ENCODE measurements at places on chromosomes 6 and 20. TPM values are rescaled to one million over a fixed set of nuclear protein-coding genes. Genes with fewer than 3 reads are reported as not detected.

Gene AVP
- total RNA-seq, result not detected

Gene ZNF391
- 16.5 TPM for total RNA-seq

Gene EPPIN
- not detected for total RNA-seq

GRCh38 chr6:69138148-69138547, 503.1 kb downstream of the ADGRB3 start:
- no peaks in the 10 kb centered on the region for H3K4me1 ChIP-seq
- H3K36me3 ChIP-seq, result no peaks in the 10 kb centered on the region
- H3K27ac ChIP-seq, result no peak overlapping the region
- no peak for DNase-seq
- no peak overlapping the region for H3K4me3 ChIP-seq
- no peaks in the 10 kb centered on the region for H3K27me3 ChIP-seq

GRCh38 chr6:125528621-125529041, 220.8 kb upstream of the HEY2 start:
- H3K4me3 ChIP-seq, result peak overlapping the region; percentile 20
- peak; percentile 88 for DNase-seq
- no peaks in the 10 kb centered on the region for H3K36me3 ChIP-seq
- peaks cover 39% of the 10 kb centered on the region for H3K4me1 ChIP-seq

DNA sequence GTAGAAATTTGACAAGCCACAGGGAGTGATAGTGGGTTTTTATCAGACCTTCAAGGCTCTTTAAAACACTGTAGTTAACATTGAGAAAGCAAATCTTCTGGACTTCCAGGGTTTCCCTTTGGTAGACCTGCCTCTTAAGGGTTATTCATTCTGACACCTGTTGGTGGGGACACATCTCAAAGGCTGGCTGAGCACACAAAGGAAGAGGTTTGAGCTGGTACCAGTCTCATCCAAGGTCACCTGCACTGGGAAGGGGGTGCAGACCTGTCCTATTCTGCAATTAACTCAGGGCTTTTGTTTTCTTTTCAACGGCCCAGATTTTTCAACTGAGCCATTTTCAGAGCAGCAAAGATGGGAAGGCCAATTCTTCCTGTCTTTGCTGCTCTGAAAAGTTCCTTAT, 45.6 kb downstream of the EDN1 start:
- DNase-seq, result no peak
- peaks cover 12% of the 10 kb centered on the region for H3K4me1 ChIP-seq
- H3K27ac ChIP-seq, result no peak overlapping the region
- no peaks in the 10 kb centered on the region for H3K27me3 ChIP-seq
- H3K4me3 ChIP-seq, result no peak overlapping the region

DNA sequence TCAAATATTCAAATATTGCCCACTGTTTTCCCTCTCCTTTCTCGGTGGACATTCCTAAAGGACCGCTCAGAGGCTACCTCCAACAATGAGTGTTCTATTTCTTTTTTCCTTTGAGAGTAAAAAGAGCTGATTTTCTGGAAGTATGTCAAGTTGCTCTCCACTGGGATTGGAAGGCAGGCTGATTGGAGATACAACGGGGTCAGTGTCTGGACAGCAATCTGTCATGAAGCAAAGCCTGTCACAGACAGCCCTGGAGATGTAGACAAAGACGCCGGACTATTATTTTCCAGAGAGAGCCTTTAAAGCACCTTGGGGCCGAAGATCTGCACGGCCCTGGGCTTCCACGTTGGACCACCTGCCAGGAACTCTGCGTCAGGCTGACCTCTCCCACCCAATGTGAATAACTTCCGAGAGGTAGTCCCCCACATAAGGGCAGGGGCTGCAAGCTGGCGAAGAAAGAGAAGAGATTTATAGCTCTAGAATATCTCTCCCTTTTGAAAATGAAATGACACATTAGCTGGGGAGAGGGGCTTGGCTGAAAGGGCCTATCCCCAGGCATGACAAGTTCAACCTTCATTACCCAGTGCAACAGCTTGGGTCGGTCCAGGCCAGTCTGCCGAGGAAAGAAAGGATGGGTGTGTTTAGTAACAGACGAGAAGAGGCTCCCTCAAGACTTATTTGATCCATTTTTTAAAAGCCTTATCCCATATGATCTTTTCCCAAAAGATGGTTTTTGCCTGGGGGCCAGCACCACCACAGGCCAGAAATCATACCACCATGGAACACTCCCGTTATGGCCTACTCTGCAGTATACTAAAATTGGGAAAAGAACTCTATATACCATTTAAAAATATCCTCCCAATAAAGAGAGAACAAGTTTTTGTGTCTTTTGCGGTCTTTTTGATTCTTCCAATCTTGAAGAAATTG, 131.1 kb downstream of the OLIG3 start:
- H3K4me3 ChIP-seq, result no peak overlapping the region
- H3K4me1 ChIP-seq, result peaks cover 15% of the 10 kb centered on the region

DNA sequence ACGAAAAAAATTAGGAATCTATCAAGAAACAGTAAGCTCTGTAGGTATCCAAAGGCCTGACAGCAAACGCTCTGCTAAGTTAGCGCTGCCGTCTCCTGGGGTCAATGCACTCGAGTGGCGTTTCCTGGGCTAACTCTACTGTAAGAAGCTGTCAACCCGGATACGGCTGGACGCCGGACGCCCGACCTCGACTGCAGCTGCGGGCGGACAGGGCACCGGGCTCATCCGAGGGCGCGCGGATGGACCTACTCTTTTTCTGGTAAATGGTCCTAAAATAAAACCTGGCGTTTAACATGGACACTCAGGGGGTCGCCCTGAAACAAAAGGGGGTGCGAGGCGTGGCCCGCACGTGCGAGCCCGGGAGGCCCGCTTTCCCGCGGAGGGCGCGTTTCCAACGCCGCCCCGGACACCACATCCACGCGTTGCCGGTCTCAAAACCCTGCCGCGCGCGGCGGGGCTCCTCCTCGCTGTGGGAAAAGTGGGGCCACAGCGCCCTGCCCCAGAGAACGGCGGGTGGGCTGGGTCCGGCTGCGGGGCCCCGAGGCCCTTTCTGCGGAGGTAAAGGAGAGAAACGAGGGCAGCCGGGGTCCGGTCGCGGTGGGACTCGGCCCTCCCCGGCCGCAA, 537 bp downstream of the TCP1 start:
- H3K4me1 ChIP-seq, result peaks cover 22% of the 10 kb centered on the region
- H3K36me3 ChIP-seq, result peaks cover 52% of the 10 kb centered on the region
- peak overlapping the region; percentile 76 for H3K27ac ChIP-seq
- peak overlapping the region; percentile 99 for H3K4me3 ChIP-seq
- DNase-seq, result peak; percentile 60

GRCh38 chr20:43331906-43332305, 125.8 kb upstream of the SRSF6 start:
- no peak for DNase-seq
- no peaks in the 10 kb centered on the region for H3K36me3 ChIP-seq
- H3K27me3 ChIP-seq, result no peaks in the 10 kb centered on the region
- H3K4me3 ChIP-seq, result no peak overlapping the region
- no peak overlapping the region for H3K27ac ChIP-seq

DNA sequence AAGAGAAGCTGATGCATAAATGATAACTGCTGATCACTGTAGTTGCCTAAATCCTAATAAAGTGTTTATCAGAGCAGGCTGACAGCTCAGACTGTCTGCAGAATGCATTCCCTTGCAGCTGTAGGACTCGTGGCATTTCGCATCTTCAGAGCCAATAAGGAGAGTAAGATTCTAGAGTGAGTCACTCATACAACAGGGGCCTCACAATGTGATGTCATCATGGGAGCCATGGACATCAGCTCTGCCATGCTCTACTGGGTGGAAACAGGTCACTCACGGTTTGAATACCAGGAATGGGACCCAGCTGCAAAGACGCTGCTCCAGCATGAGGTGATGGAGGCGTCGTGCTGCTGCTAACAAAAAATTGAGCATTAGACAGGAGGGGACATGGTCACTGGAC, 7.4 kb downstream of the FAM209B start:
- no peak overlapping the region for H3K4me3 ChIP-seq
- H3K4me1 ChIP-seq, result no peaks in the 10 kb centered on the region
- DNase-seq, result no peak
- H3K27me3 ChIP-seq, result no peaks in the 10 kb centered on the region

DNA sequence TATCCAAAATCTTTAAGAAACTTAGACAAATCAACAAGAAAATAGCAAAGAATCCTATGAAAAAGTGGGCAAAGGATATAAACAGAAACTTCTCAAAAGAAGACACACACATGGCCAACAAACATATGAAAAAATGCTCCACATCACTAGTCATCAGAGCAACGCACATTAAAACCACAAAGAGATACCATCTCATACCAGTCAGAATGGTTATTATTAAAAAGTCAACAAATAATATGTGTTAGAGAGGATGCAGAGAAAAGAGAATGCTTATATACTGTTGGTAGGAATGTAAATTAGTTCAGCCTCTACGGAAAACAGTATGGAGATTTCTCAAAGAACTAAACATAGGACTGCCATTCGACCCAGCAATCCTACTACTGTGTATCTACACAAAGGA, 212.0 kb upstream of the DTNBP1 start:
- DNase-seq, result no peak
- no peak overlapping the region for H3K4me3 ChIP-seq
- H3K27me3 ChIP-seq, result no peaks in the 10 kb centered on the region
- H3K36me3 ChIP-seq, result no peaks in the 10 kb centered on the region
- H3K27ac ChIP-seq, result no peak overlapping the region

DNA sequence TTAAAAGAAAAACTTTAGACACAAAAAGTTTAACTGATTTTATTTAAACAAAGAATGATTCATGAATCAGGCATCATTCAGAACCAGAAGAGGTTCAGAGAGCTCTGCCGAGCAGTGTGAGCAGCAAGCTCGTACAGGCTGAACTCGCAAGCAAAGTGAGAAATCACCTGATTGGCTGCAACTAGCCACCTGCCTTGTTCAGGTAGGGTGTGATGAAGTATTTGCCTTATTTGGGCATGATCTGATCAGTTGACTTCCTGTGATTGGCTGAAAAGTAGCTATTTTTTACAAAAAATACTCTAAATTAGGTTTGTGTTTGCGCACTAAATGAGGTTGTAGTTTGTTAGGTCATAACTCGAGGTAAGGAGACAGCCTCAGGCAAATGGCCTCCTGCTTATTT, 80.7 kb downstream of the HIVEP1 start:
- H3K4me3 ChIP-seq, result no peak overlapping the region
- peaks cover 9% of the 10 kb centered on the region for H3K36me3 ChIP-seq
- peaks cover 4% of the 10 kb centered on the region for H3K4me1 ChIP-seq
- H3K27me3 ChIP-seq, result no peaks in the 10 kb centered on the region

DNA sequence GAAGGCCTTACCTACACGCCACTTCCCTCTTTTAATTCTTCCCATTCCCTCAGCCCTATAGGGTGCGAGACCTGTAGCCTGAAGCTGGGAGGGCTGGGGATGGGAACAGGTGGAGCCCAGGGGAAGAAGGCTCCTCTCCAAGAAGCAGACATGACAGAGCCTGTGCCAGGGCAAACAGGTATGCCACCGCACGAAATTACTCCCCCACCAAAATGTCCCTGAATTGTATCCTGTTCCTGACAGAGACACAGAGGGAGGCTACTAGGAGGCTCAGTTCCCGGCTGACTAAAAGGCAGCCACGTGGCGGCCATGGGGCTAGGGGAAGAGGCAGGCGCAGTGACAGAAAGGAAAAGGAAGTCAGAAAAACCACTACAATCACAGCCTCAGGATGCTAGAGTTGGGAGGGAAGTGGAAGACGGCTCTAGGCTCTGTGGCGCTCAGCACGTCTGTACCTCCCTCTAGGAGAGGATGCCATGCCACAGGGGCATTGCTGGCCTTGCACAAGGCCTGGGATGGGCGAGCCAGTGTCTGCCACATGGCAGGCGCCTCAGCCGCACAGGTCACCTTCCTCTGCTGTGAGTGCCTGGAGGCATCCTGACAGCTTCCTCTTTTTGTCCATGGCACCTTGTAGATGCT, 27.7 kb downstream of the TFEB start:
- no peak for DNase-seq
- H3K4me3 ChIP-seq, result no peak overlapping the region
- no peaks in the 10 kb centered on the region for H3K27me3 ChIP-seq

- H3K36me3 ChIP-seq, result no peaks in the 10 kb centered on the region
- H3K4me1 ChIP-seq, result no peaks in the 10 kb centered on the region
- no peak overlapping the region for H3K27ac ChIP-seq
- no peak overlapping the region for H3K4me3 ChIP-seq
These were observed 125.0 kb upstream of the BACH2 start for GRCh38 chr6:90421666-90422065.

- no peak overlapping the region for H3K27ac ChIP-seq
- H3K4me1 ChIP-seq, result no peaks in the 10 kb centered on the region
- no peak overlapping the region for H3K4me3 ChIP-seq
- H3K36me3 ChIP-seq, result no peaks in the 10 kb centered on the region
These were observed 47.8 kb downstream of the GMPR start for GRCh38 chr6:16286151-16286522.

- DNase-seq, result no peak
- H3K27ac ChIP-seq, result no peak overlapping the region
- H3K4me3 ChIP-seq, result no peak overlapping the region
- H3K4me1 ChIP-seq, result no peaks in the 10 kb centered on the region
- no peaks in the 10 kb centered on the region for H3K36me3 ChIP-seq
- no peaks in the 10 kb centered on the region for H3K27me3 ChIP-seq
These were observed 78.7 kb downstream of the GMDS start for GRCh38 chr6:2166717-2167116.

GRCh38 chr20:18728870-18729224, 84.7 kb upstream of the SCP2D1 start:
- no peak overlapping the region for H3K27ac ChIP-seq
- no peak for DNase-seq
- H3K27me3 ChIP-seq, result no peaks in the 10 kb centered on the region
- peaks cover 5% of the 10 kb centered on the region for H3K4me1 ChIP-seq
- H3K4me3 ChIP-seq, result no peak overlapping the region

- DNase-seq, result no peak
- H3K4me1 ChIP-seq, result no peaks in the 10 kb centered on the region
- no peaks in the 10 kb centered on the region for H3K36me3 ChIP-seq
These were observed 15.0 kb downstream of the PBOV1 start for GRCh38 chr6:138203315-138203714.

DNA sequence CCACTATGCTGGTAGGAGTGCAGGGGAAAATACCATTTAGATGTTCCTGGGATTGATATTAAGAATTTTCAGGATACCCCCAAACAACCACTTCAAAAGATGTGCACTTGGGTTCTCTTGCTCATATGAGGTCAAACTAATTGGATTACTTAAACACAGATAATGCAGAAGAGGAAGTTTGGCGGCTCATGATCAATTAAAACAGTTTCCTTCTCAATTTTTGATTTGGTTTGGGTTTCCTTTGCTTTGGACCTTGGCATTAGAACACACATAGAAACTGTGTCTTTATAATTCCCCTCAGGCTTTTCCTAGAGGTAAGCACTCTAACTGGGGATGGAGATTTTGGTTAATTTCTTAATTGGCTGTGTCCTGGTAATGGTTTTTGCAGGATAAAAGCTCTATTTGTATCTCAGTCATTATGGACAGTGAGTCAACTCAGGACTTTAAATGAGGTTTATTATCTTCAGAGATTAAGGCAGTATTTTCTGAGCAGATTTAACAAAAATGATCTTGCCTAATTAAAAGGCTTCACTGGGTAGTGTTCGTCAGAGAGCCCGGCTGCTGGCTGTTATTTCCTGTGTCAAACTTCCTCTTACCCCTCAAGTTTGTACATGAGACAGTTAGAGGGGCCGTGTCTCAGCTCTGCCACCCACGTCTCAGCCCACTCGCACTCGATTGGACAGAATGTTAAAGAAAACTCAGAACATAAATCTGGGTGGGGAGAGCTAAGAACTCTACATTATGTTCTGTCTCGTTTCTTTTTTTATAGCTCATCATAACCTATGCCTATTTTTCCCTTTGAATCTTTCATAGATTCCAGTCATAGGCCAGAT, 50.3 kb upstream of the PREP start:
- H3K27me3 ChIP-seq, result no peaks in the 10 kb centered on the region
- H3K4me3 ChIP-seq, result no peak overlapping the region
- H3K27ac ChIP-seq, result no peak overlapping the region
- no peaks in the 10 kb centered on the region for H3K36me3 ChIP-seq
- DNase-seq, result no peak

- no peaks in the 10 kb centered on the region for H3K36me3 ChIP-seq
- H3K27ac ChIP-seq, result no peak within 1 kb of the TSS
- H3K4me1 ChIP-seq, result peaks cover 33% of the 10 kb centered on the region
- DNase-seq, result peak; percentile 96
These were observed at the start of gene MAFB for GRCh38 chr20:40689100-40689942. Gene MAFB, minus strand, starts transcription at chr20:40689236. Its CDS starts 386 bp downstream, at chr20:40688850.

Data from neural progenitor cell (in vitro differentiated cells).